RPMI7951 (cell line): ENCODE measurements at places on chromosomes 3 and 15. TPM values are rescaled to one million over a fixed set of nuclear protein-coding genes. Genes with fewer than 3 reads are reported as not detected.

The UTS2B gene
- 0.59 TPM in 1 of 2 replicates, not detected in the other for total RNA-seq

The SLC6A1 gene
- not detected in 2 replicates for total RNA-seq

The TMEM207 gene
- total RNA-seq, result not detected in 2 replicates

The EPHA3 gene
- 0.20 and 0.24 TPM in 2 replicates for total RNA-seq

The SLC28A1 gene
- total RNA-seq, result not detected in 2 replicates

The RLBP1 gene
- total RNA-seq, result not detected in 2 replicates

The TRIM71 gene
- total RNA-seq, result not detected in 2 replicates
